ENCODE measurements at places on chromosomes 2 and 18.

DNA sequence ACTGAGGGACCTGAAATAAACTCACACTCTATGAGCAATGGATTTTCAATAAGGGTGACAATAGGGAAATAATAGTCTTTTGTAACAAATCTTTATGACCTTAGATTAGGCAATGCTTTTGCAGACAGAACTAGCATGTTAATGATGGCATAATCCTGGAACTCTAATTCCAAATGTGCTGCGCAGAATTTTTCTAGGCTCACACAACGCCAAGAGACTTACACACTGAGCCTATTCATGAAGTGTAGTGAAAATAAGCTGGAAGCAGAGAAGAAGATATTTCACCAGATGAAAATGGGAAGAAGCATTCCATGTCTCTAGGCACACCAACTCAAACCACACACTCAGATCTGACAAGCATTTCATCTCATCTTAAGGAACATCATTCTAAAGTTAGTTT lies 178.5 kb downstream of the L3MBTL4 start:
- no peak for DNase-seq

DNA sequence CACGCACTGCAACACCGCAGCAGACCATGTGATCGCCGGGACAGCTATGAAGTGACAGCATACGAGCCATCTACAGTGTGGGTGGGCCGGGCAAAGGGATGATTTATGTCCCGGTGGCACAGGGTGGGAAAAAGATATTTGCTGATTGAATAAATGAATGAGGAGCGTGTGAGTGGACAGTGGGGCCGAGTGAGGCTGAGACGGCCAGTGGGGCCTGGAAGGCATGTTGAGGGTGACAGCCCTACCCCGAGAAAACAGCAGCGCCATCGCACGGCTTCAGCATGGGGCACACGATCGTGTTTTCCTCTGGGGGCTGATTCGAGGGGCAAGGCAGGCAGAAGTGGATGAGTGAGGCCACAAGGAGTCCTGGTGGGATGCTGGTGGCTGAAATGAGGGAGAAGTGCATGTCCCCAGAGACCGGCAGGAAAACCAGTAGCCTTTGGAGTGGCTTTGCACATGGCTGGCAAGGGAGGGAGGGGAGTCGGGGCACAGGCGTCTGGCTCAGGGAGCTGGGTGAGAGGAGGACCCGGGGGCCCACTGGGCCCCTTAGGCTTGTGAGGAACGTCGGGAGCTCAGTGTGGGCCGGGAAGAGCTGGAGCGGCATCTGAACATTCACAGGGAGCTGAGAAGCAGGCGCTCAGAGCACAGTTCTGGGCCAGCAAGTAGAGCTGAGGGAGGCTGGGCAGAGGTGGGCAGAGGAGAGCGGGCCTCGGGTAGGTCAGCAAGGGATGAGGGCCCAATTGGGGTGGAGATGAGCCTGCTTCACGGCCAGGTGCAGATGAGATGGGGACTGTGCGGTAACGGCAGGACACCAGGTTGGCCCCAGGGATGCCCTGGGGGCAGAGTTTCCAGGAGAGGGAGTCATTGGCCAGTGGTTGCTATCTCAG lies 32.1 kb upstream of the MAL start:
- no peak for DNase-seq

DNA sequence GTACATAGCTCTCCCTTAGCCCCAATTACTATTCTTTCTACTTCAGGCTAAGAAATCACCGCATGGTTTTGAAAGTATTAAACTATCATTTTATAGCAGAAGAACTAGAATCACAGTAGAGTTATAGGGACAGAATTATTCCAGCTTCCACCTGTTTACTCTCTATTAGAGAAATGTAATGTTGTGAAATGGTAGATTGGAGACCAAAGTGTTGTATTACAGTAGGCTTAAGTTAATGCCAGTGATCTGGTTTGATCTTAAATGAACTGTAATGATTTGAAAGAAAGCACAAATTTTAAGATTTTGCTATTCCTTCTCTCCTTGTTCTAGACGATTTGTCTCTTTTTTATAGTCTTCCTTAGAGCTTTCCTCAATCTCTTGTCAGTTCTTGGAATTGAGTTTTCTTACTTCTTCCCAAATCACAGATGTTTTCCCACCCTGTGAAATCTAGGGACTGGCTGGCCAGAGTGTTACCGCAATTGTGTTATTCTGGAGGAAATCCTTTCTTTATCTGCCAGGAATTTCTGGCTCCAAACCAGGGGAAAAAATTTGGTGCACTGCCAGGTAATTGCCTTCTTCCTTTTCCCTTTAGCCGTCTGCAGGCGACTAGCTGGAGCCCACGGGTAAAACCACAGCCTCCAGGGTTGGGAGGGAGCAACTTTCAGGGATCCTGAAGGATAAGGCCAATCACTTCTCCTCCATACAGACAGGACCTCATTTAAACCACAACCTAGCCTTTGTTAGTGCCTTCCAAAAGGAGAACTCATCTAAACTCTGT lies 51.7 kb downstream of the NOP58 start:
- DNase-seq: no peak

DNA sequence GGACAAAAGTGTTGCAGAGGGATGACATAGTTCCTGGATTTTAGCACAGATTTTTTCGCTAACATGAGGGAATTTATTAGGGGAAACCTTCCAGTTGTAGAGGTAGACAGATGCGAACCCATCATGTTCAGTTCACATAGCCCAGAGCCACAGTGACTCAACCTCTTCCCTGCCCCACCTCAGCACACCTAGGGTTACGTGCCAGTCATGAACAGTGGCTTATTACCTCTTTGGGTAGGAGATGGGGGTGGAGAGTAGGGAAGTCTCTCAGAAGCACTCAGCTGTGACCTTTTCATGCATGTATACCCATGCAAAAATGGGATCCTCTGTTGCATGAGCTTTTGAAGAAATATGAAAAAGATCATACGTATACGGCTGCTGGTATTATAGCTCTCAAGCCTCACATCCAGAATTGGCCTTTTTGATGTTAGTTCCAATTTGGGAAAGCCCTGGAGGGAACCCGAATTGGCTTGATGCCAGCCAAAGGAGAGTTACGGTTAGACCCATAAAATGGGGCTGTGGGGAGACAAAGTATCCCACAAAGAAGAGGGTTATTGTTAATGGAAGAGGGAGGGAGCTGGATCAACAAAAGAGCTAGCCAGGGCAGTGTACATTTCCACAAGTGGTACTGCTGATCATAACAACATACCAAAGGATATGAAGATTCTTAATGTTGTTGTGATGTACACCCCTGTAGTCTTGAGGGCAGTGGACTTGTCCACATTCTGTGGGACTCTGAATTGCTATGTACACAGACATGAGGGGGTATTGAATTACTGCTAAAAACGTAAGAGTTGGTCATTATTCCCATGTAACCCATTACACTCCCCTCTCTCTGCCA lies 4.9 kb downstream of the TANC1 start:
- DNase-seq: no peak

- DNase-seq: no peak
These were observed 308.8 kb upstream of the FIGN start for GRCh38 chr2:164044622-164045021.

- no peak for DNase-seq
These were observed 405.9 kb downstream of the XIRP2 start for GRCh38 chr2:167293943-167294775.

- no peak for DNase-seq
These were observed at the start of gene WNT6 for GRCh38 chr2:218859556-218859987. TSS of gene WNT6 (plus strand) at chr2:218859805. CDS start at chr2:218860038, 233 bp downstream.

GRCh38 chr2:235876099-235876679 lies 292.0 kb downstream of the GBX2 start:
- DNase-seq: no peak

DNA sequence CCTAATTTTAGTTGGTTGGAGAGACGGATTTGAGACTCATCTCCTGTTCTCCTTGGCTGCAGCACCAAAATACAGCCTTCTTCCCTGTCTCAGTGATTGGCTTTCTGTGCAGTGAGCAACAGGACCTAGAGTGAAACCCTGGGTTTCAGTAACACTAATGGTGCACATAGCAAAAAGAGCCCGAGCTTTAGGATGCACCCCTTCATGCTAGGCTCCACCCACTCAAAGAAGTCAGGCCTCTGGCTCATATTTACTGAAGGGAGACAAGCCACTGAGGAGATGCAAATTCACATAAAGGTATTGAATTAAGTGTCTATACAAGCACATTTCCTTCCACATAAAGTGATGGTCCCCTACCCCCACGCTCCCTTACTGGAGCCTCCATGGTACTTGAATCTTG lies 131.9 kb upstream of the CHAC2 start:
- DNase-seq: no peak

DNA sequence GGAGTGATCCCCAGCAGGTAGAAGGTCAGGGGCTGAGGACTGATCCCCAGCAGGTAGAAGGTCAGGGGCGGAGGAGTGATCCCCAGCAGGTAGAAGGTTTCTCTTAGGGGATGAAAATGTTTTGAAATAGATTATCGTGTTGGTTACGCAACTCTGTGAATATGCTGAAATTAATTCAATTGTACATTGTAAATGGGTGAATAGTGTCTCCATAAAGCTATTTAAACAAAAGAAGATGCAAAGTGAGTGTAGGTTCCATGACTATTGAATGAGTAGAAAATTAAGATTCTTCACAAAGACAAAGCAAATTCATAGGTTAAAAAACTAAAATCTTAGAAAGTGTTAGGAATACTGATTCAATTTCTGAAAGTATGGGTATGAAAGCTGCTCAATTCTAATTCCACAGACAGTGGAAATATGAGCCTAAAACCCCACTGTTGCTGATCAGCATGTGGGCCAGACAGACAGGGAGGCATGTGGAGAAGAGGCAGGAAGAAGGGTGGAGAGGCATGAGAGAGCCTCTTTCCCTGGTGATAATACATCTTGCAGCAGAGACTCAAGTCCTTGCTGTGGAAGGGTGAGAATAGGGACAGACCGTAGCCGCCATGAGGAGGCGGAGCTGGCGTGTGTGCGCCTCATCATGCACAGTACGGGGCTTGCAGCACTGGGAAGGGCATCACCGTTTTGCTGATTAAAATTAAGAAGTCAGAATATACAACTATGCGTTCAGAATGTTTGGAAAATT lies 85.9 kb upstream of the NFATC1 start:
- no peak for DNase-seq

DNA sequence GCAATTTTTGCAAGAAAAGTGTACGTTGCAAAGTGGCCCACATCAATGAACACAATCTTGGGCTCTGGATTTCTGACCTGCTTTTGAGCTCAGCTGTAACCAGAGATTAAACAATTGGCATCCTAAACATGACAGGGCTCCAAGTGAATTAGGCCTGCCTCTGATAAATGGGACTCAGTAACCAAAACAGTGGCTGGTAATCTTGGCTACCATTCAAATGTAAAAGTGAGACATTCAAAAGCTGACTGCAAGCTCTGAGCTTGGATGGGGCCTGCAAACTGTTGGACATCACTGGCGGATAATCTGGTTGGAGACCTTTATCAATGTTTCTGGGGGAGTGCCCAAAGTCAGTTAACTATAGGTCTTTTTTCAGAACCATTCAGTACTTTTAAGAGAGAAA lies 160.7 kb downstream of the RAB3GAP1 start:
- no peak for DNase-seq

GRCh38 chr18:73942081-73942625 lies 205.5 kb downstream of the FBXO15 start:
- DNase-seq: no peak

GRCh38 chr2:86441392-86441881 lies 266 bp downstream of the KDM3A start:
- no peak for DNase-seq

GRCh38 chr2:177010861-177011260 lies 201.7 kb upstream of the HNRNPA3 start:
- no peak for DNase-seq

DNA sequence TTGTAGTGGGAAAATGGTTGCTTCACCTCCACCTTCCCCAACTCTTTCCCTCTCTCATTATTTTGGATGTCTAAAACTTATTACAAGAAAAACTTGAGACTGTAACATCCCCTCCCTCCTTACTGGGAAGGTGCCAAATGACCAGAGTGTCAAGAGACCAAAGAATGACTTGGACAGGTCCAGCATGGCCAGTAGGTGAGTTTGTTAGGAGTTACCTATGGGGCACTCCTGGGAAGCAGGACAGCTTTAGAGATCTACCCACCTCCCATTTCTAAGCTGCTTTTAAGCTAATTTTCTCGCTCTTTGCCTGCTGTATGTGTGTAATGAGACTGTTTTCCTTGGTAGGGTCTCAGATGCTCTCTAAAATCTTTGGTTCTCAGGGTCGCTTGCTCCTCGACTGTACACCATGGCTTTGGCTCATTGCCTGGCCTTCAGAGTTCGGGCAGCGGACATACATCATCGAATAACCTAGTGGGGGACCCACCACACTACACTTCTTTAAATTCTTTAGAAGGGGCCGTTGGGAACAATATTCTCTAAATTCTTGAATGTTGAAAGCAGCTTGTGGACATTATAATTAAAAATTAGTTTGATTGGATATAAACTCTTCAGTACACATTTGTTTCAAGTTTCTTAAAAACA lies 45.2 kb downstream of the SLC30A6 start:
- DNase-seq: no peak

GRCh38 chr18:12749121-12749520 lies 46.3 kb downstream of the PSMG2 start:
- no peak for DNase-seq

DNA sequence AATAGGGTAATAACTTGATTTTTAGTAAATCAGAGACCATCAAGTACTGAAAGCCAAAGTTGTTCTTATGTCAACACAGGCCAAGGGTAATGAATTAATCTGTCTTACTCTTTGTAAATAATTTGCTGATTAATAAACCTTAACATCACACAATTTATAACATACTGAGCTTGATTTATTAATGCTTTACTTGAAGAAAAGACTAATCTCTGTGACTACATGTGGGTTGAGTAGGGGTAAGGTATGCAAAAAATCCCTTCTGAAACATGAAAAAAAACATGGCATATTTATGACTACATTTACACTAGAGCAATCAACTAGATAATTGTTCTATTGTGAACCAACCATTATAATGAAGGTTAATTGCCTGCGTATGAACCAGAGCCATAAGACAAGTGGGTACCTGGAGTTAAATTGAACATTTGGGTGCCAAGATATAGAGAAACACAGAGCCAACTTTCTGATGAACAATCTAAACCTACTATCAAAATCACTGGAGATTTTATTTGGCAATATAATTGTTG lies 67.7 kb upstream of the GRB14 start:
- DNase-seq: no peak

GRCh38 chr2:231348704-231349373 lies 46.7 kb upstream of the B3GNT7 start:
- no peak for DNase-seq

GRCh38 chr18:60067426-60068210 lies 167.8 kb downstream of the PMAIP1 start:
- no peak for DNase-seq

Data from amygdala (tissue), 56 donors.